Mesothelial cell of epicardium (in vitro differentiated cells): ENCODE measurements at places on chromosomes 4 and X.

DNA sequence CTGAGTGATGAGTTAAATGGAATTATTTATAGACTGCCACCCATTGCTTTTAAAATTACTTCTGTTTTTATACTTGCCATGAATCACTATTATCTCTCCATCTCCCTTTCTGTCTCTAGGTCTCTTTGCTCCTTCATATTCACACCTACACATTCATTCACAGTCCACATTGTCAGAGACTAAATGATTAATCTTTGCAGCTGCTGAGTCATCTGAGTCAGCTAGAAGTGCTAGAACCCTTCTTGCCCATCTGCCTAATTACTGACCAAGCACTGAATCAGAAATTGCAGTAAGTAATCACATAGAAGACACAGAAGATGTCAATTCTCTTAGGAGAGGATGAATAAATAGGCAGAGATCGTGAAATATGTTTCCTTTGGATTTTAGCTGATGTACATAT, 31.6 kb upstream of the RPS6KA6 start:
- DNase-seq, result no peak

GRCh38 chrX:139739138-139739537, 31.2 kb upstream of the MCF2 start:
- DNase-seq, result no peak

DNA sequence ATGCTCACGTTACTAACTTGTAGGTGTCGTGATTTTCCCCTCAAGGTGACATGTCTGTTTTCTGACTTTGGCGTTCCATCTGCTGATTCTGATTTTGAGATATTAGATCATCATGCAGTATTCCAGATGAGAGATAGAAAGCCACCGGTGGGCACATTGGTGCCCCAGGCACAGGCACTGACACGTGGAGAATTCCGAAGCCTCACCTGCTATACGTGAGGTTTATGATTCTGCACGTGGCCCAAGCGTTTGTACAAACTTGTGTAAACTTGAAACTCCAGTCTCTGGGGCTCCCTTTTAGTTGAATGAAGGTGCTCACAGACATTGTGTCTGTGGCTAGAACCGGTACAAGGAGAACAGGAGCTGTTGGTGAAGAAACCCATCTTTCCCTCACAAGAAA, 81.1 kb downstream of the TENM3 start:
- no peak for DNase-seq

DNA sequence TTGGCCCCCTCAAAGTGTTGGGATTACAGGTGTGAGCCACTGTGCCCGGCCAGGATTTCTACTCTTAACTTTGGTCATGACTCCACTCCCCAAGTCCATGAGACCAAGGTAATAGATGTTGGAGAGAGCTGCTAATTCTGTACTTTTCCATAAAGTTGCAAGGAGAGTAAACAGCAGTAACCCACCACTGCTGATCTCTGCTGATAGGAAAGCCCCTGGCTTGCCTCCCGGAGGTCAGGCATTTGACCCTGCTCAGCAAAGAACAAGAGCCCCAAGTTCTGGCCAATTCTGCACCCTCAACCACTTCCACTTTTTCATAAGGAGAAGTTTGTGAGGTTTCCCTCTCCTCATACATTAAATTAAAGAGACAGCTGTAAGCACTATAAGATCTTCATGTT, 143.0 kb downstream of the RASL11B start:
- no peak for DNase-seq

- DNase-seq, result no peak
Measured at GRCh38 chrX:126550816-126551215, 1.8 kb downstream of the DCAF12L1 start.

GRCh38 chr4:106985830-106986229, 50.3 kb downstream of the DKK2 start:
- no peak for DNase-seq

- DNase-seq, result no peak
Measured at GRCh38 chrX:10597871-10598270, 22.5 kb downstream of the MID1 start.

DNA sequence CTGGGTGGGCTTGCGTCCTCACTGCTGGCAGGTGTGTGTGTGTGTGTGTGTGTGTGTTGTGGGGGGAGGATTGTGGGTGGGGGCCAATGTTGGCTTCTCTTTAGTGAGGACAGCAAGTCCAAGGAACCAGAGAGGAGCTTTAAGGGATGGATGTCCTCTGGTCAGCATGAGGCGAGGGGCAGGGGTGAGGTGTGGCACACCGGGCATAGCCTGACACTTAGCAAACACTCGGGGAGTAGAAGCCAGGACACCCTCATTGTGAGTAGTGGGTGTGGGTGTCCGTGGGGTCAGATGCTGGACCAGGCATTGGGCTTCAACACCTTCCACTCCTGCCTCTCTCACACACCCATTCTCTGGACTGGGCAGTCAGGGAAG, 2.8 kb downstream of the SORCS2 start:
- no peak for DNase-seq

GRCh38 chr4:4477391-4477790, 64.5 kb downstream of the STX18 start:
- no peak for DNase-seq

- no peak for DNase-seq
Measured at GRCh38 chr4:158861766-158862165, 92.9 kb downstream of the FNIP2 start.

DNA sequence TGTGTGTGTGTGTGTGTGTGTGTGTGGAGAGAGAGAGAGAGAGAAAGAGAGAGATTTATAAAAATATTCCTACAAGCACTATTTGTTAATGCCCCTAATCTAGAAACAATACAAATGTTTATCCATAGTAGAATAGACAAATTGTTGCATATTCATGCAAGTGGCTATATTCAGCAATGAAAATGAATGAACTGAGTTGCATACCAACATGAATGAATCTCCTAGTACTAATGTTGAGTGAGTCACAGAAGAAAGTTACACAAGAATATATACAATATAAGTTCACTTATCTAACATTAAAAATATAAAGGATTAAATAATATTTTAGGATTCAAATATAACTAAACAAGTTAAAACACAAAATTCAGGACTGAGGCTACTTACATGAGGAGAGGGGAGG, 456.8 kb upstream of the AMOT start:
- no peak for DNase-seq

GRCh38 chrX:123967497-123967896, 6.0 kb downstream of the STAG2 start:
- no peak for DNase-seq

DNA sequence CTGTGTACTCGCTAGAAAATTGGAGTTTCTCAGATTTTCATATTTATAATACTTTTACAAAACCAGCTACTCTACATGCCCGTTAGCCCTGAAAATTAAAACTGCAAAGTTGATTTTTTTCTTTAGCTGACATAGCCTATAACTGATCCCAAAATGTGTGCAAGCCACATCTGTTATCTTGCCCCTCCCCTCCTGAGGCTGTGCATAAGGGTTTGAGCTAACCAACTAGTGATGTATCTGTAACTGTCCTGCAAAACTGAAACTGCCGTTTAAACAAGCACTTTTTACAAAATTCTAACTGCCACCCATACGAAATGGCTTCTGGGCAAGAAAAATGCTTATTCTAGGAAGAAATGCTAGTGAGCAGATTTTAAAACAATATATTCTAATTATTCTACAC, 59.1 kb downstream of the EDNRA start:
- DNase-seq, result no peak

- no peak for DNase-seq
Measured at GRCh38 chr4:116561768-116562167, 523.6 kb downstream of the TRAM1L1 start.

- DNase-seq, result no peak
Measured at GRCh38 chr4:114383721-114384120, 214.9 kb upstream of the UGT8 start.

GRCh38 chrX:1249101-1249887, 19.3 kb upstream of the CSF2RA start:
- DNase-seq, result peak; percentile 53

DNA sequence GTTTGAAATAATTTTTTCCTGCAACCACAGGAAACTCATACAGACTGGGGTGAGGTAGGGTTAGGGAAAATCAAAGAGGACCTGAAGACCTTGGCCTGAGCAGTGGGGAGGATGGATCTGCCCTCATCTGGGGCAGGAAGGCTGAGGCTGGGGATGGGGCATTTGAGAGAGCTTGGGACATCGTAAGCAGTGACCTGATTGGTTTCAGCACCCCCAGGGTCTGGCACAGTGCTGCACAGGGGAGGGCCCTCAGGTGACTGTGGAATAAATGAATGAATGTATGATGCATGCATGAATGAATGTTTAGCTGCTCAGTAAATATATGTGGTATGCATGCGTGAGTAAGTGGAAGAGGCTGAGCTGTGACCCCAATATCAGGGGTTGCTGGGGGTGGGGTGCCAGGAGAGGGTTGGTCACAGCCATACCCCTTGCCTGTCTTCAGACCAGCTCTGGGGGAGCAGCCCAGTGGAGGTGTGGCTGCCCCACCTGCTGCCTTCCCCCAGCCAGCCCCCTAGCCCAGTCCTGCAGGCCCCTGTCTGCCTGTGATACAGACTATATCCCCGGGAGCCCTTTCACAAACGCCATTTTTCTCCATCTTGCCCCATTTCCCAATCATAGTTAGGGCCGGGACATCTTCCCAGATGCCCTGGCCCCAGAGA, 11.0 kb upstream of the TNIP2 start:
- DNase-seq, result no peak

DNA sequence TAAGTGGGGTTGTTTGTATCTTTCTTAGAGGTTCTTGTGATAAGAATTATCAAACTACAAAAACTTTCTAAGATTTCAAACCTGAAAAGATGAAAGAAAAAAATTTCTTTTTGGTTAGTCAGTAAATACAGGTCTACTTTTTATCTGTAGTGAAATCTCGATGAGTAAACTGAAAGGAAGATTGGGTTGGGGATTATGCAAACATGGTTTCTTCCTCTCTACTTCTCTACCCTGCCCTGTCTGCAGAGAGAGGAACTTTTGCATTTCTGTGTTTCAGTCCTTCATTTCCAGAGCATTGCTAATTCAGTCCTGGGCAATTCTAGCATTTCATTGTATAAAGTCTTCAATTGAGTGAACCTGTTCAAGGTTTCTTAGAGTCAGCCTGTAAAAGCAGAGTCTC, 51.6 kb upstream of the IL2 start:
- DNase-seq, result no peak

DNA sequence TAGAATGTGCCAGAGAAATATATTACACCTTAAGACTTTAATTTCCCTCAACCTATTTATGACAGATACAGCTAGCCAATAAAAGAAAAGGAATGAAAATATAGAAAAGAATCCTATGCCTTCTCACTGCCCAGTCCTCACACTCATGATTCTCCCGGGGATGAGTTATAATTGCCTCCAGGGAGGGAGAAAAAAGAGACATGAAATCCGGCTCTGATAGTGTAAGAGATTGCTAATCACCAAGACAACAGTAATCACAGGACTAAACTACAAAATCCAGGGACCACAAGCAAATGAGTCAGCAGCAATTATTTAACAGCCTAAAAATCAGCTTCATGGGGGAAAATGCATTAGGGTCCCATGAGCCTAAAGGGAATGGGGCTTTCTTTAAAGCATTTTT, 95.9 kb upstream of the DUSP21 start:
- no peak for DNase-seq

GRCh38 chrX:12139934-12140611, 1.8 kb downstream of the FRMPD4 start:
- no peak for DNase-seq

- DNase-seq, result no peak
Measured at GRCh38 chr4:42119886-42120285, 32.6 kb downstream of the BEND4 start.

GRCh38 chrX:13574600-13574999, 5.2 kb downstream of the EGFL6 start:
- no peak for DNase-seq

- no peak for DNase-seq
Measured at GRCh38 chrX:48616576-48616975, 19.3 kb downstream of the WDR13 start.

- no peak for DNase-seq
Measured at GRCh38 chr4:74483226-74483911, 38.4 kb downstream of the AREG start.

- no peak for DNase-seq
Measured at GRCh38 chr4:184757810-184758209, 23.9 kb upstream of the CENPU start.

- no peak for DNase-seq
Measured at GRCh38 chr4:102392033-102392744, 46.9 kb upstream of the SLC39A8 start.

DNA sequence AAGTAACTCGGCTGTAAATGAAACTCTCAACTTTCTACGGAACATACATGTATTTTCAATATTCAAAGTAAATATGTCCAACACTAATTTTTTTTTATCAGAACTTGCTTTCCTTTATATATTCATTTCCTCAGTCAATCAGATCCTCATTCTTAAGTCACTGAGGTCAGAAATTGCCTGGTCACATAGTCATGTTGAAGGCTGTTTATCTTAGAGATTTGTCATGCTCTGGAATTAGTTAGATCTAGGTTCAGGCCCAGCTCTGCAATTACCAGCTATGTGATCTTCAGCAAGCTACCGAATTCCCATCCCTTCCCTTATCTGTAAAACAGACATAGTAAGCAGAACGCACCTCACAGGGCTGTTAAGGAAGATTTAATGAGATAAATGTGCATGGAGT, 228.8 kb downstream of the SPCS3 start:
- no peak for DNase-seq

- DNase-seq, result no peak
Measured at GRCh38 chr4:88028946-88029345, 21.5 kb downstream of the PKD2 start.

DNA sequence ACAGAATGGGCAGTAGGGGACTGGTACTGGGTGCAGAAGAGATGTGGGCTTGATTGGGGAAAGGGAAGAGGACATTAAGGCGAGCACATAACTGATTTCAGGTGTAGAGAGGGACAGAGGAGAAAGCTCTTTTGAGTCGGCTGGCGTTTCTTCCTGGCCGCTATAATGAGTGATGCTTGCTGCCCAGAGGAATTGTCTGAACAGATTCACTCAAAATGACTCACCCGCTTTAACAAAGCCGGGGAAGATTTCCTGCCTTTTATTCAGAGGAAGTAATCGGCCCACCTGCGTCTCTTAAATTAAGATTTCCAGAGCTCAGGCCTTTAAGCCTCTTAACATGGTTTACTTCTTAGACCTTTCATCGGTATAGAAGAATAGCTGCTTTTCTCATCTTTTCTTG, 102.1 kb upstream of the AP1S2 start:
- no peak for DNase-seq

DNA sequence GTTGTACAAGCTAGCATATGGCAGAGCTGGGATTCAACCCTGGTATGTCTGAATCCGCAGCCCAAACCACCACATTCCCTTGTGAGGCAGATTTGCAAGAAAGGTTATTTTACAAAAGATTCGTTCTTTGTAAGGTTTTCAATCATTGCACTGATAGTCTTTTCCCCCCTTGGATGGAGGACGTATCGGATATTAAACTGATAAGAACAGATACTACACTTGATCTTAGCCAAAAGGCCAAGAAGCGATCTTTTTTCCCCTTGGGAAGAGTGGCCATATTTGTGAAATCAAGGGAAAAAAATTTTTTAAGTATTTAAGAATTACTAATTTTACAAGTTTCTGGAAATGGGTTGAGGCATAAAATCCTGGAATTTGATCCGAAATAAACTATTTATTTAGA, 34.4 kb upstream of the MSMO1 start:
- DNase-seq, result no peak

- DNase-seq, result no peak
Measured at GRCh38 chr4:36568575-36568974, 287.2 kb downstream of the DTHD1 start.
